ENCODE measurements at places on chromosomes 1 and 21. TPM values are rescaled to one million over a fixed set of nuclear protein-coding genes. Genes with fewer than 3 reads are reported as not detected.
A peak's percentile ranks its signal among the peaks of the same experiment; 100 is the strongest.

DNA sequence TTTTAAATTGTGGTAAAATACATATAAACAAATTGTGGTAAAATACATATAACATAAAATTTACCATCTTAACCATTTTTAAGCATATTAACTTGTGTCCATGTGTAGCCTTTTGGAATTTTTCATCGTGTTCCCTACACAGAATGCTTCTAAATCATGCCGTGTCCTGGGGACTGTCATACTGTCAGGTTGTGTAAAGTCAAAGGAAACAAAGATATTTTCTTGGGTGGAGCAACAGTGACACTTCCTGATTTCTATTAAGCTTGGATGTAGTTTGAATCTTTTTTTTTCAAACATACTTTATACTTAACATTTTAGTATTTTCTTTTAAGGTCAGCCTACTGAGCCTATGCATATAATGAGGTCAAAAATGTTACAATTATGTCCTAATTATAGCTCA, 32.3 kb downstream of the DOP1B start:
- no peaks in the 10 kb centered on the region for H3K36me3 ChIP-seq
- H3K27me3 ChIP-seq, result no peaks in the 10 kb centered on the region
- H3K4me3 ChIP-seq, result no peak overlapping the region
- H3K27ac ChIP-seq, result no peak overlapping the region
- H3K4me1 ChIP-seq, result peaks cover 7% of the 10 kb centered on the region

- no peak overlapping the region for H3K4me3 ChIP-seq
- H3K4me1 ChIP-seq, result no peaks in the 10 kb centered on the region
- H3K36me3 ChIP-seq, result no peaks in the 10 kb centered on the region
- no peaks in the 10 kb centered on the region for H3K27me3 ChIP-seq
- H3K27ac ChIP-seq, result no peak overlapping the region
Measured at GRCh38 chr1:219277304-219278105, 103.8 kb downstream of the LYPLAL1 start.

GRCh38 chr1:227357171-227357926, 39.1 kb upstream of the CDC42BPA start:
- H3K27me3 ChIP-seq, result no peaks in the 10 kb centered on the region
- no peak overlapping the region for H3K4me3 ChIP-seq
- DNase-seq, result no peak
- H3K27ac ChIP-seq, result peak overlapping the region; percentile 76

The FAAP20 gene
- total RNA-seq, result 55.3 TPM

DNA sequence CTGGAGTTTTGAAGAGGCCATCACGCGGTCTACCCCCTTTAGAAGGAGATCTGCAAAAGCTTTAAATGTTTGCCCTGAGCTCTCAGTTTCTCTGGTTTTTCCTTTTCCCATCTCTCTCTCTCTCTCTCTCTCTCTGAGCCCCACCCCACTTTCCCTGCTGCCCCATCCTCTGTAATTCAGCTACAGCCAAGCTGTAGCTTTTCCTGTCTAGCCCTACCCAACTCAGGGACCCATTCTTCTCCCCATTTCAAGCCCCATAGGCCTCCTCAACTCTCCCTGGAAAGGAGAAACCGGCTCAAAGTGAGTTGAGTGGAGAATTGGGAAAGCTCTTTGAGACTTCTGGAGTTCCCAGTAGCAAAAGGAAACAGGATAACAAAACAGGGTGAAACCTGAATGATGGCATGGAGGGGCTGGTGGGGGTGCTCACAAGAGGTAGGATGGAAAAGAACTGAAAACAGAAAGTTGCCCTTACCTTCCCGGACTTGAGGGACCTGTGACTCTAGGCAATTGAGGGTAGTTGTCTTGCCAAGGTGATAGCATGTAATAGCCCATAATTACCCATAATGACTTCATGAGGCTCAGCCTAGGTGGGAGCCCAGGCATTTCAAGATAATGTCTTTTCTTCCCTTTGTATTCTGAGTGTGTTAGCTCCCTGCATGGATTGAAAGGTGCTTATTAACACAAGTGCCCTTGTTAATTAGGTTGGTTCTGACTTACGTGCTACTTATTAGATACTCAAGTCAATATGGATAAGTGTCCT, 84.9 kb downstream of the SLC16A1 start:
- no peak overlapping the region for H3K27ac ChIP-seq
- no peaks in the 10 kb centered on the region for H3K4me1 ChIP-seq
- H3K4me3 ChIP-seq, result no peak overlapping the region
- no peaks in the 10 kb centered on the region for H3K27me3 ChIP-seq
- no peaks in the 10 kb centered on the region for H3K36me3 ChIP-seq
- DNase-seq, result no peak
